ENCODE measurements at places on chromosomes 5 and 9.

GRCh38 chr5:134784241-134784920 lies 25.8 kb downstream of the DDX46 start:
- no peak for DNase-seq

GRCh38 chr9:136835162-136835931 lies 6.9 kb upstream of the AJM1 start:
- DNase-seq, result no peak

GRCh38 chr9:4567601-4568000 lies 77.3 kb downstream of the SLC1A1 start:
- no peak for DNase-seq

DNA sequence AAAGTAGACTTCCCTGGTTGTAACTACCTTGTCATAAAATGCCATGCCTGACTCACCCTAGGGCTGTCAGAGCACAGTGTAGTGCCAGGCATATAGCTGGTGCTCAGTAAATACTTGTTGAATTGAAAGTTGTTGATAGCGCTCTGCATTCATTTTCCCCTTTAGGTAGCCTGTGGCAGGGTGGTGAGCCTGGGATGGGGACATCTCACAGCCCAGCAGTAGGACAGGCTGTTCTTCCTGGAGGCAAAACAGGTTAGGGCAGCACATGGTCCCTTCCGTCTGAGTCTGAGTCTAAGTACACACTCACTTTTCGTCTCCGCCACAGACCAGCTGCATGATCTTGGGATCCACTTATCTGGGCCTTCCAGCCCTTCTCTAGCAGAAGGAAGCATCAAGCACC lies 401.9 kb downstream of the ZSWIM6 start:
- no peak for DNase-seq

GRCh38 chr5:59832577-59833301 lies 60.8 kb downstream of the PDE4D start:
- DNase-seq, result no peak

DNA sequence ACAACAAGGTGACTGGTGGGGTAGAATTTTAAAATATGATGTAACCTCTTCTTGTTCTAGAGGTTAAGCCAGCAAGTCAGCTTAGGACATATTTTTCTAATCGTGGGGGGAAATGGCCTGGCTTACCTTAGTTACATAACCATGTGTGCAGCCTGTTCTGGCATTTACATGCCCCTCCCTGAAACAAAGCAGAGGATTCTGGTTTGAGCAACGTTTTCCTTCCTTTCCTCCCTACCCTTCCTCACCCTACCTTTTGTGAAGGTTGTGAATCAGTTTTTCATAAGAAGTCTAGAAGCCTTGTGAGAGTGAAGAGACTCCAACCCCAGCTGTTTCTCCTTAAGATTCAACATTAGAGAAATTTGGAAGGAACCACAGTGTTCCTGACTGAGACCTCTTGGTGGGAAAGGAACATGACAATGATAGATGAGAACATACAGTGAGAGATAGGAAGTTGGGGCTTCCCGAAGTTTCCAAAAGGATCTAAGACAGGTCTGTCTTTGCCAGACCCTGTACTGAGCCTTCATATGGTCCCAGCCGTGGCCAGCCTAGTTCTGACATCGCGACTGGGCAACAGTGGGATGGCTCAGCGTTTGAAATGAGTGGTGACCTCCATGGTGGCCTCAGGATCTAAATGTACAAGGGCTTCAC lies 365.2 kb downstream of the SPATA31D1 start:
- DNase-seq, result no peak

- no peak for DNase-seq
Measured at GRCh38 chr5:54718656-54719055, 201.1 kb downstream of the SNX18 start.

DNA sequence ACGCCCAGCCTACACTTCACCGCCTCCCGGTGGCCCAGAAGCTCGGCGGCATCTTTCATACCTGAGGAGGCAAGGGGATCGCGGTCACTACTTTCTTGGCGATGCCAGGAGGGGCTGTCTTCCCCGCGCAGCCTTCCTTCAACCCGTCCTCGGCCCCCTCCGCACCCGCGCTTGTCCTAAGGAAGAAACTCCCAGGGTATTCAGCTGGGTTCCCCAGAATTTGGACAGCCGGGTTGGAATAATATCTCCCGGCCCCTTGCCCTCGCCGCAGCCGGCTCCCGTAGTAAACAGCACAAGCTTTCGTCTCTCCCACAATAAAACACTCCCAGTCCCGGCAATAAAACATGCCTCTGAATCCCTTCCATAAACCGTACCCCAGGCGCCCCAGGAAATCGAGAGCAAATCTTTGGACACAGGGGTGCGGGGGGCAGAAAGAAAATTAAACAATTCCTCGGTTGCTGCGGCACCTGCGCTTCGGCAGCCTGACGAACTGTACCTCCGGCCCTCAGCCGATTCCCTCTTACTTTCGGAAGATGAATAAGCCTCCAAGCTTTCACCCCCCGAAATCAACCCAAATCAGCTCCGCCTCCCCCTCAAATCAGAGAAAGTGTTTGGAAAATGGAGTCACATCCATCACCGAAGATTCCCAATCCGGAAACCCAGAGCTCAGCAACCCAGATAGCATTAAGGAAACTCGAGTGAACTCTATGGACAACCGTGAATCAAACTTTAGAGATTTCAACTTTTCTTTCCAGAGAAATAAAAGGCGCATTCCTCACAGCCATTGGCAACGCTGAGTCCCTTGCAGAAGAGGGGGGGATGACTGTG lies 1.1 kb downstream of the OTP start:
- DNase-seq, result no peak

GRCh38 chr9:5416953-5417352 lies 20.8 kb downstream of the PLGRKT start:
- no peak for DNase-seq

GRCh38 chr5:3601911-3602782 lies 6.5 kb downstream of the IRX1 start:
- no peak for DNase-seq

DNA sequence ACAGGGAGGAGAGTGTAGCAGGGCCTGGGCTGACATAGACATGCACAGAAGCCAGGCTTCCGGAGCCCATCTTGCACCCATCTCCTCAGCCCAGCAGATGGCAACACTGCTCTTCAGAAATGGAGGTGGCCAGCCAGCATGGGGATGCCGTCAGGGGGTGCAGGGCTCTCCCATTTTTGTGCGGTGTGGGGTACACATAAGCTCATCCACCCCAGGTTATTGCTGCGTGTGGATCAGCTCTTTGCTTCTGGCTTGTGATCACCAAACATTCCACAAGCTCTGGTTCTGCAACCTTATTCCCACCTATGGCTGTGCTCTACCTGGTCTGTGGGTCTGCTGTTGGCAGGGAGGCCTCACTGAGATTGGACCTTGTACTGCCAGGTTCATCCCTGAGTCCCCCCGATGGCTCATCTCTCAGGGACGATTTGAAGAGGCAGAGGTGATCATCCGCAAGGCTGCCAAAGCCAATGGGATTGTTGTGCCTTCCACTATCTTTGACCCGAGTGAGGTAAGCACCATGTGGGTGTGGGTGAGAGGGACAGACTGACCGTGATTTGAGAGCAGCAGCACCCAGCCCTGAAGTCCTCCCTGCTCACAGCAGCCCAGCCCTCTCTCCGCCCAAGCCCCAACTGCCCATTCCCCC lies 17.3 kb downstream of the SLC22A5 start:
- peak; percentile 67 for DNase-seq

GRCh38 chr5:54186912-54187445 lies 123.4 kb downstream of the ARL15 start:
- DNase-seq, result no peak

DNA sequence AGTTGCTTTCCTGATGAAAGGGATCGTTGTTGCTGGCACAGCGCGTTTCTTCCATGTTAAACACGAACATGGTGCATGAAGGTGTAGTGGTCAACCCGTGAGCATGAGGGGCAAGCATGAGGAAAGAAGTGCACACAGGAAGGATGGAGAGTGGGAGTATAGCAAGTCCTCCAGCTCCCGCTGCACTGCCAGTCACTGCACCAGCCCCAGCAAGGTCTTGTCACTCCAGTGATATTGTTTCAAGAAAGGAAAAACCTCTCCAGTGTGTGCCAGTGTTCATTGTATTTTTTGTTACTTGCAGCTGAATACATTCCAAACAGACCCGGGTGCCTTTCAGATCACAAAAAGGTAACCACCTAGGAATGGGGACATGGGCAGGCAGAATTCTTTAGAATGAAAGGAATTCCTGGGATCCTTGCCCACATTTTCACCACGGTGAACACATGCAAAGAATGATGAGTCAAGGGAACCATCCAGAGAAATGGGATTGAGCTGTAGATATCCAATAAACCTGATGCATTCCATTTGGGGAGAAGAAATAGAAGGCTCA lies 186.3 kb downstream of the AOPEP start:
- no peak for DNase-seq

DNA sequence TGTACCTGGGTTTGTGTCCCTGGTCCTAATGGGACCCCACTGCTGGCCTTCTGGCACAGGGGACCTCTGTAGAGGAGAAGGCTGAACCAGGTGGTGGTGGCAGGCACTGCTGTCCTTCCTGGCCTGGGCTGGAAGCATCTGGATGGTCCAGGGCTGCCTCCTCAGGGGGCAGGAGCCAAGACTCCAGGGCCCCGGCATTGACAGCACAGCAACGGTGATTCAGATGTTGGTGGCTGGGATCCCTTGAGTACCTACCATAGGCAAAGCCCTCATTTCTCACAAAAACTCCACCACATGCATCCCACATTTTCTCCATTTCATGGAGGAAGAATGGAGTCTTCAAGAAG lies 15.0 kb downstream of the FGD3 start:
- no peak for DNase-seq

DNA sequence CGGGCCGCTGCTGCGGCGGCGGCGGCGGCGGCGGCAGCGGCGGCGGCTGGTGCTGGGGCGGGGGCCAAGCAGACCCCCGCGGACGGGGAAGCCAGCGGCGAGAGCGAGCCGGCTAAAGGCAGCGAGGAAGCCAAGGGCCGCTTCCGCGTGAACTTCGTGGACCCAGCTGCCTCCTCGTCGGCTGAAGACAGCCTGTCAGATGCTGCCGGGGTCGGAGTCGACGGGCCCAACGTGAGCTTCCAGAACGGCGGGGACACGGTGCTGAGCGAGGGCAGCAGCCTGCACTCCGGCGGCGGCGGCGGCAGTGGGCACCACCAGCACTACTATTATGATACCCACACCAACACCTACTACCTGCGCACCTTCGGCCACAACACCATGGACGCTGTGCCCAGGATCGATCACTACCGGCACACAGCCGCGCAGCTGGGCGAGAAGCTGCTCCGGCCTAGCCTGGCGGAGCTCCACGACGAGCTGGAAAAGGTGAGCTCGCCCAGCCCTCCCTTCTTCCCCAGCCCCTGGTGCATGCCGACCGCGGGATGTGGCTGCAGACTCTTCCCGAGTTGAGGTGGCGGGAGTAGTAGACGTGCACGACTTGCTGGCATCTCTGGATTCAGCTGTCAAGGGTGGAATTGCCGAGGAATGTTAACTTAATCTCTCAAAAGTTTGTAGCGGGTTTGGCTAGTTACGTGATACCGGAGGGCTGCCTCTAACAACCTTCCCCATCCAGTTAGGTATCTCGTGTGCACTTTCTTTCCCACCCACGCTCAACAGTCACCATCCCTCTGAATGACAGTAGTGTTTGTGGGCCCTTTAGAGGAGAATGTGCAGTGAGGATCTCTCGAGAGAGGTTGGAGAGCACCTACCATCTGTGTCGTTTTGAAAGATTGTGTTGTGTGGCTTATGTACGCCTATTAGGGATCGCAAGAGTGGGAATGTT lies 932 bp downstream of the SLC12A2 start:
- peak; percentile 30 for DNase-seq

DNA sequence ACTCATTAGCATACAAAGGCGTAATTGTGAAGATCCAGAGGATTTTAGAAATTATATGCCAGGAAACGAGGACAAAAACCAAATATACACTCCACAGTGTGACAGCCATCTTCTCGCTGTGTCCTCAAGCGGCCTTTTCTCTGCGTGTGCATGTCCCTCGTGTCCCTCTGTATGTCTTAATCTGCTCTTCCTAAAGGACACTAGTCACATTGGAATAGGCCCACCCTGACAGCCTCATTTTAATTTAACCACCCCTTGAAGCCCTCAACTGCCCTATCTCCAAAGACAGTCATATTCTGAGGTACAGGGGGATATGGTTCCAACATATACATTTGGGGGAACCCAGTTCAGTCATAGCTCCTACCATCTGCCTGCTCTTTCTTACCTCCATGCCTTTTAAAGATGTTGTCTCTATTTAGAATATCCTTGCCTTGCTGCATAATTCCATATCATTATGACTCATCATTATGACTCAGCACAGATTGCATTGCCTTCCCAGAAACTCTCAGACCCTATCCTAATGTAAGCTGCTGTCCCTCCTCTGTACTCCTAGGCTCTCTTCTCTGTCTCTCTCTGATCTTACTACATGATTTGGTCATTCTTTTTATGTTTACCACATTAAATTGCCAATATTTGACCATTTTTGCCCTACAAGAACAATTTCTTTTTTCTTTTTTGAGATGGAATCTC lies 210.9 kb downstream of the AOPEP start:
- no peak for DNase-seq

All from T follicular helper cell (primary cell).